ENCODE measurements at places on chromosomes 11 and 22. TPM values are rescaled to one million over a fixed set of nuclear protein-coding genes. Genes with fewer than 3 reads are reported as not detected.

Gene OR8G1
- not detected for total RNA-seq

Gene YPEL4
- 0.39 TPM for total RNA-seq

Gene KLHL35
- 2.5 TPM for total RNA-seq

Gene FHIP1B
- total RNA-seq, result 19.3 TPM

All from activated T-helper 1 cell treated with anti-CD3 and anti-CD28 coated beads, Interleukin-12 subunit alpha, Interleukin-12 subunit beta, Interleukin-2, Interleukin-4 antibody, amounts not matched to agents 30 ng/mL and 10 ng/mL and 1 ng/mL, durations not matched to agents 14 hours and 24 hours and 36 hours (primary cell).